Hepatic stellate cell (primary cell): ENCODE measurements at places on chromosomes 2 and 18.
A peak's percentile ranks its signal among the peaks of the same experiment; 100 is the strongest.

- no peak for DNase-seq
Observed at GRCh38 chr18:42011053-42011452, 56.0 kb downstream of the PIK3C3 start.

- DNase-seq = peak; percentile 11
Observed at GRCh38 chr2:18412980-18413675, 147.3 kb downstream of the RDH14 start.

DNA sequence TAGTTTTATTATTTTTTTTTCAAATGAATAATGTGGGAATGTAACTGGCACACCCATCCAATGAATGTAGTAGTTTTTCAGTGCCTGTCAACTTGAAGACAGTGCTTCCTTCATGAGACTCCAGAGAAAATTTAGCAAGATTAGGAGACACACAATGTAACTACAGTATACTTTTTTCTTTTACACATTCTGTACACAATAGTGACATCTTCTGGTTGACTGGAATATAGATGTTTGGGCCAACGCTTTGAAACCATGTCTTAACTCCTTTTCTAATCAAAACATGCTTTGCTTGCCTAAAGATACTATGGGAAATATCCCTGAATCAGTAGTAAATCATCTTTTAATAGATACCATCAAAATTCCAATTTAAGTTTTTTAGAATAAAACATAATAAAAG, 229.5 kb upstream of the ZC3H15 start:
- peak; percentile 5 for DNase-seq

- peak; percentile 7 for DNase-seq
Observed at GRCh38 chr2:151437630-151438029, 27.9 kb downstream of the RIF1 start.

GRCh38 chr2:240819858-240820606, at the start of gene KIF1A:
KIF1A (minus strand) TSS chr2:240820219; CDS start chr2:240797752, 22,467 bp downstream.
- DNase-seq = no peak

- DNase-seq = no peak
Observed at GRCh38 chr2:127051116-127052056, 55.6 kb downstream of the BIN1 start.
